ENCODE measurements at places on chromosomes 1 and 21.
A peak's percentile ranks its signal among the peaks of the same experiment; 100 is the strongest.

DNA sequence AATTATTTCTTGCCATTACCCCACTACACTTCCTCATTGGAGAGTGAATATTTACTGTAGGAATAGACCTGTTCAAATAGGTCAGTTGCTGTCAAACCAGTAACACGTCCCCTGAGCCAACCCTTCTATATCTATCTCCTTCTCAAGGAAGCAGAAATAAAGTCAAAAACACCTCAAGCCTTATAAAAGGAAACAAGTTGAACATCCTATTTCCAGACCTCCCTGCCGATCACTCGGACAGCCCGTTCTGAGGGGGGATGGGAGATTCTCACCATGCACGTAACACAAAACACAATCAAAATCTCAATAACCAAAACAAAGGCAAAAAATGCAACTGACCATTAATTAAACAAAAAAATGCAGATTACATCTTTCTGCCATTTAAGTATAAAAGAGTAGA lies 121.5 kb upstream of the KRTAP19-8 start:
- DNase-seq: no peak

DNA sequence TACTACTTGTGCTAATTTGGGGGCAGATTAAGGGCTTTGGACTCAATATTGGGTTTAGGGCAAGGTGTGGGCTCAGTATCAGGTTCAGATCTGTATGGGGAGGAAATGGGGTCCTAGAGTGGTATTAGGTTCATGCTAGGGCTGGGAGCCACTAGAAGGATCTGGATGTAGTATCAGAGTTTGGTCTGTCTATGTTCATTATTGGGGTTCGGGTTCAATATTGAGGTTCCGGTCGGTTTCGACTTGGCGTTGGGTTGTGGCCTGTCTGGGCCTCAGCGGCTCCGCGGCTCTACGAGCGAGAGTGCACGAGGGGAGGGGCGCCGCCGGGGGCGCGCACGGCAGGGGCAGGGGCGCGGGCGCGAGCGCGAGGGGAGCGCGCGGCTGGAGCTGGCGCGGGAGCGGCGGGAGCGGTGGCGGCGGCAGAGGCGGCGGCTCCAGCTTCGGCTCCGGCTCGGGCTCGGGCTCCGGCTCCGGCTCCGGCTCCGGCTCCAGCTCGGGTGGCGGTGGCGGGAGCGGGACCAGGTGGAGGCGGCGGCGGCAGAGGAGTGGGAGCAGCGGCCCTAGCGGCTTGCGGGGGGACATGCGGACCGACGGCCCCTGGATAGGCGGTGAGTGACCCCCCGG lies at the start of gene PTPRF:
TSS of gene PTPRF (plus strand) at position 401 of the 624 bp plus-strand sequence. CDS start 14,193 bp downstream, outside the sequence.
- peak; percentile 68 for DNase-seq

DNA sequence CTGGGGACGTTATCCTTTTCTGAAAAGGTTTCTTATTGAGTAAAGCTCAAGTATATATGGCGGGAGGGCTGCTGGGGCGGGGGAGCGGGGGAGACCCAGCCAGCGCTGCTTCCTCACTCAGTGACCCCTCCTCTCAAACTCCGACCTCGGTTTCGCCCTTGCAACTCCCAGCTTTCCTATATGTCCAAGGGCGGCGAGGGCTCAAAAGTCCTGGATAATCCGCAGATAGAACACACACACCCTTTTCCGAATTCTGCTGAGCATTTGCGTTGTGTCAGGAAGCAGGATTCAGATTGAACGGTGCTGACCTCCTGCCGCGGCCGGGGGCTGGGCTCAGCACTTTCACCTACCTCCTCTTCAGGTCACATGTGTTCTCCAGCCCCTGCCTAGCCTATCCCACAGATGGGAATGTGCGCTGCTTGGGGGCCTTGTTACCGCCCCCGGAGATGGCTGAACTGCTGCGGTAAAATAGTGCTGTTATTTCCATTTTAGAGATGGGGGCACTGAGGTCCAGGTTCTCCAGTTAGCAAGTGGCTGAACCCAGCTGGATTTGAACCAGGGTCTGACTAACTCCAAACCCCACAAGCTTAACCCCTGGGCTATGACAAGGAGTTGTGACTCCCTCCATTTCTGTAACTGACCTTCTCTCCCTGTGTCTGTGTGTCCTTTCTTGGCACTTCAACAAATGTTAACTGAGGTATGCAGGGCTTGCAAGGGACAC lies 795 bp upstream of the AHDC1 start:
- DNase-seq: no peak

DNA sequence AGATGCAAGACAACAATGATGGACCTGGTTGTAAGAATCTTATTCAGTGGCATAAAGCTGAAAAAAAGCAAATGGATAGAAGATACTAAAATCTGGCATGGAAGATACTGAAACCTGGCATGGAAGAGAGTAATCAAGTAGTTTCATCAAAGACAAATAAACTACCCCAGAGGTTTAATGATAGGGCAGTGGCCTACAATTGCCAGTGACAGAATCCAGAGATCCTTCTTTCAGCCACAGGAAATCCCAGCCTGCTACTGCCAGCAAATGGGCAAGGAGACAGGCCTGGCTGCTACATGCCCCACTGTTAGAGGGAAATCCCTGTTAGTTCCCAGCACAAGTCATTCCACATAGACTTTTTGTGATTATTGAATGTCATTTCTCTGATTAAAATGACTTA lies 409.4 kb downstream of the VAV3 start:
- DNase-seq: no peak

GRCh38 chr1:203264052-203264501 lies 34.6 kb upstream of the CHIT1 start:
- DNase-seq: no peak

- DNase-seq: no peak
These were observed 1.7 kb downstream of the INKA2 start for GRCh38 chr1:111737216-111738132.

DNA sequence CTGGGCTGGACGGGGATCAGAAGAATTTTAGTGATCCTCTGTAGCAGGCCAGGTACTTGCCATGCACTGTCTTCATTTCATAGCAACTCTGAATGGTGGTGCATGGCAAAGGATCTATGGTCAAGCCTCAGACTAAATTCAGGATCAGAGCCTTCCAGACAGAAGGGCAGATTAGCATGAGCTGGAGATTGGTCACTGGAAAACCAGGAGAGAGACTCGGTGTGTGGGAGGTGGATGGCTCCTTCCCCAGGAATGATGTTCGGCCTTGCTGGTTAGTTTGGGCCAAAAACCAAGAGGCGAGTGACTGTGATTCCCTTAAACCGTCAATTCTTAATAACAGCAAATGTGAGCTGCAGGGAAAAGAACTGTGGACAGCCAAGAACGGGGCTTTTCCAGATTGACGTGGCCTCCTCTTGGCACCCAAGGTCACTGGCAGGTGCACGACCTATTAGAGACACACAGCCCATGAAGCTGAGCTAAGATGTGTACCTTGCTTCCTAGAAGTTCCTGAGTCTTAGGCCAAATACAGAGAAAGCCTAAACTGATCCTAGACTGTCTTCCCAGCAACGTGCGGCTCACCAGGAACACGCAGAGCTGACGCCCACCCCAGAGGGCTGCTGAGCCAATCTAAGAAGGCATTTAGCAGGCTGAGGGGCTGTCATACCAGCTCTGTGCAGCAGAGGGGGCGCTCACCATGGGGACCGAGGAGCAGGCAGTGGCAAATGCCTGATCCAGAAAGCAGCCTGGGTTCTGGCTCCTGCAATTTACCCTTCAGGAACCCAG lies 18.5 kb downstream of the ALDH4A1 start:
- peak; percentile 41 for DNase-seq

DNA sequence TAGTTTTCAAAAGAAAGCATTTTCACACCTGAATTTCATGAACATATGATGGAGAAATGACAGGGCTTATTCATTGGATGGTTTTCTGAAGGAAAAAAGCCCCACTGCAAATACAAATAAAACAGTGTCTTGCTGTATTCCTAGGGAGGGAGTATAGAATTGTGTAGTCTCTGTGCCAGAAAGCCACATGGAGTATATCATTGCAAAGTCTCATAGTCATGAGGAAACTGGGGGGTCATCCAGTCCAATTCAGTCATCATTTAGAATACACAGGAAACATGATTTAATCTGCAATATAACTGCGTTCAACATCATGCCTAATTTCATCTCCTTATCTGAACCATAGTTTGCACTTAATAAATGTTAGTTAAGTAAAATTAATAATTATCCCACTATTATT lies 222.3 kb downstream of the NTNG1 start:
- DNase-seq: no peak

DNA sequence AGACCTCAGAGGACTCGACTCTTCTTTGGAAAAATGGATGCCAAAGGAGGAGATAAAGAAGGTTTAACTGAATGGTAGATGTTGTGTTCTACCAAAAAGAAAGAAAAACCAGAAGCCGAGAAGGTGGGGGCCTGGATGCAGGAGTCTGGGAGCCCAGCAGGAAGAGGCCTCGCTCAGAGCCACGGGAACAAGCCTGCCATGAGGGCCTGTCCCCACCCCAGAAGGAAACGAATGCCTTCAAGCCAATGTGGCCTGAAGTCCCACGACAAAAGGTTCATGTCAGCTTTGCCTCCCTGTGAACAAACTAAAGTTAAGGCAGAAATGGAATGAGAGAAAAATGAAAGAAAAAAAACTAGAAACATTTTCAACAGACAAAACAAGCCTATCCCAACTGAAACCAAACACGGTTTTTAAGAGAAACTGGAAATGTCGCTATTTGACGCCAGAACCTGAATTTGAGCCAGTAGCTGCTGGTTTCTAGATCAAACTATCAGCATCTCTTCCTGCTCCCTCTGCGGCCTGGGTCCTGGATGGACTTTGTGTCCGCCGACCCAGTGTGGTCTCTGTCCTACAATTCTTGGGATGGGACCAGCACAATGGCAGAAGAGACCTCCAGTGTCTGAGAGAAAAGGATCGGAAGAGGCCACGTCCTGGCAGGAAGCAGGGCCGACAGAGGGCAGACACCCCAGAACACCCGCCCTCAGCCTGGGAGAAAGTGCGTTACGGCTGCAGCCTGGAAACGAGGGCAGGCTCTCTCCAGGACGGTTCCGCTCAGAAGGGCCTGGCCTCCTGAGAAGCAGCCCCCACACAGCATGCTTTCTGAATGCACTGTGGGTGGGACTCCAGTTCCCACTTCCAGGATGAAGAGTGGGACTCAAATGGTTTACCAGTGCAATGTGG lies 35.2 kb downstream of the SLC45A1 start:
- DNase-seq: no peak

GRCh38 chr1:66298464-66298863 lies 235.5 kb upstream of the SGIP1 start:
- DNase-seq: no peak

DNA sequence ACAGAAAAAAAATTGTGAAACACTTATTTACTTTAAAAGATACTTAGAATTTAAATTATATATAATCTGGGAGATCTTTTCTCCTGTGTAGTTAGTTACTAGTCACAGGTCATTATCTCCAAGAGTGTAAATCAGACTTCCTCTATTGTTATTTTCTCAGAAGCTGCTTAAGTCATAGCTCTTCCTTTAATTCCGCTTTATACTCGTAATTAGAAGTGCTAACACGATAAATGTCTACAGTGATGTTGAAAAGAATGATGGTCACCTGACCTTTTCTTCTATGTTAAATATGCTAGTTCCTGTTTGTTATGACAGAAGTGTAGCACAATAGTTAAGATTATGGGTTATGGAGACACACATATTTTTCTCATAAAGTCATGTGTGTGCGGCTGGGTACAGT lies 123.6 kb downstream of the TGFB2 start:
- no peak for DNase-seq

- no peak for DNase-seq
These were observed 112.1 kb downstream of the HLCS start for GRCh38 chr21:36854391-36854790.

DNA sequence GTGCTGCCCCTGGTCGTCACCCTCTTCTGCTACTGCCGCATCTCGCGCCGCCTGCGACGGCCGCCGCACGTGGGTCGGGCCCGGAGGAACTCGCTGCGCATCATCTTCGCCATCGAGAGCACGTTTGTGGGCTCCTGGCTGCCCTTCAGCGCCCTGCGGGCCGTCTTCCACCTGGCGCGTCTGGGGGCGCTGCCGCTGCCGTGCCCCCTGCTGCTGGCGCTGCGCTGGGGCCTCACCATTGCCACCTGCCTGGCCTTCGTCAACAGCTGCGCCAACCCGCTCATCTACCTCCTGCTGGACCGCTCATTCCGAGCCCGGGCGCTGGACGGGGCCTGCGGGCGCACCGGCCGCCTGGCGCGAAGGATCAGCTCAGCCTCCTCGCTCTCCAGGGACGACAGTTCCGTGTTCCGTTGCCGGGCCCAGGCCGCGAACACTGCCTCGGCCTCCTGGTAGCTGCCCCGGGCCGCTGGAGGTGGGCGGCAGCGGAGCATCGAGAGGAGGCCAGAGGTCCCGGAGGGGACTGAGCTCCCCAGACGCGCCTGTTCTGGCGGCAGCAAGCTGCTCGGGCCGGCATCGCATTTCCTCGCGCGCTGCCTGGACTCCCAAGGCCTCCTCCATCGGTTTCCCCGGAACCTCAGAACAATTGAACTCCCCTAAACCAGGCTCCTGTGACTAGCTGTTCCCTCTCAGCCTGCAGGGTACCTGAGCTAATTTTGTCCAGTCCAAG lies 1.1 kb downstream of the GPR25 start:
- DNase-seq: no peak

DNA sequence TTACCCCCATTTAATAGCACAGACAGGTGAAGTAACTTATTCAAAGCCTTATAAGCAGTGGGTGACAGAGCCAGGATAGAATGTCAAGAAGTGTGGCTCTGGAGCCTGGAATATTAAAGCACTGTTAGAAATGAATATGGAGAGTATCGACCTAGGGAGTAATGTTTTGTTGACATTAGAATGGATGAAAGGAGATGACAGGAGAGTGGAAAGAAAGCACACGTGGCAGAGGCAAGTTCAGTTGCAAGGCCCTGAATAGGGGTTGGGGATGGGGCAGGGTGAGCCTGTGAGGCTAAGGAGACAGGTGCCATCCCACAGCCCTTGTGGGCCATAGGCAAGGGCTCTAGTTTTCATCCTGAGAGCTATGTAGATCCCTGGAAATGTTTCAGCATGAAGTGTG lies 125.5 kb upstream of the PLXNA2 start:
- DNase-seq: no peak

DNA sequence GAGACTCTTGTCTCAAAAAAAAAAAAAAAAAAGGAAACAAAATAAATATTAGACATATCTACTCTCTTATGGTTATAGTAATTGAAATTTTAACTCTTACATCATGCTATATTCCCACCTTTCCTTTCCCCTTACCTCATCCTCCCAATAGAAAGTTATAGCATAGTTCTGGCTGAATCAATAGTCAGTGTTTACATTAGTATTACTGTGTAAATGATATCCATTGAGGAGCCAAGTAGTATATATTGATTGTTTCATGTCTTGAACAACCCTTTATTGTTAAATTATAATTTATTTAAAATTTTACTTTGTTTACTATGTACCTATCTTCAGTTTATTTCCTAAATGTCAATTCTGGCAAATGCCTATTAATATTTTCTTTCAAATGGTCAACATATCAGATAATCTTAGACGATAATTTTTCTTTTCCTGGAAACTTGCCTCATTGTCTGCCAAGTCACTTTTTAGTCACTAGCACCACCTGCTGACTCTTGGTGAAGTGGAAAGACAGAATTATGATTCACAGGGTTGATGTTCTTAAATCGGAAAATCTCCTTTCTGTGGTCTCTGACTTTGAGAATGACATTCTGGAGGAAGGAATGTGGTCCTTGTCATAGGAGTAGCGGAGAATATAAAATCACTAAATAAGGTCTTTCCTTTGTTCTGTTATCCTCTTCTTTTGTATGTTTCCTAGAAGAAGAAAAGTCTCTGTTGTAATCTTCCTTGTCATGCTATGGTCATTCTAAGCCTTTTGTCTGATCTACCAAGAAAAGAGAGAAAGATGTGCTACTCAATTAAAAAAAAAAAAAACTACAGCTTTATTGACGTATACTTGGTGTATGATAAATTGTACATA lies 8.6 kb downstream of the HJV start:
- peak; percentile 78 for DNase-seq

Measured in NCI-H1105 treated with DMSO at 0.1 percent for 48 hours (cell line).